Foreskin keratinocyte (primary cell): ENCODE measurements at places on chromosomes 6 and 20. TPM values are rescaled to one million over a fixed set of nuclear protein-coding genes. Genes with fewer than 3 reads are reported as not detected.

- peak; percentile 91 for DNase-seq
These were observed 303.9 kb upstream of the SGK1 start for GRCh38 chr6:134621858-134622257.

DNA sequence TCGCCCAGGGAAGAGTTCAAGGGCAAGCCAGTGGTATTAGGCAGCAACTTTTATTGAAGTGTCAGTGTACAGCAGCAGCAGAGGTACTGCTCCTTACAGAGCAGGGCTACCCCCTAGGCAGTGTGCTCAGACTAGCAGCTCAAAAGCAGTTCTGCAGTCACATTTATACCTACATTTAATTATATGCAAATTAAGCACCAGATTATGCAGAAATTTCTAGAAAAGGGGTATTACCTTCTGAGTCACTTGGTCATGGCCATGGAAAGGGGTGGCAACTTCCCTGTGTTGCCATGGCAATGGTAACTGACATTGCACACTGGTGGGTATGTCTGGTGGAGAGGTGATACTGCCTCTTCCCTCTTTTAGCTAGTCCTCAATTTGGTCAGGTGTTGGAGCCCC is 2.1 kb upstream of the ZKSCAN4 start:
- no peak for DNase-seq

DNA sequence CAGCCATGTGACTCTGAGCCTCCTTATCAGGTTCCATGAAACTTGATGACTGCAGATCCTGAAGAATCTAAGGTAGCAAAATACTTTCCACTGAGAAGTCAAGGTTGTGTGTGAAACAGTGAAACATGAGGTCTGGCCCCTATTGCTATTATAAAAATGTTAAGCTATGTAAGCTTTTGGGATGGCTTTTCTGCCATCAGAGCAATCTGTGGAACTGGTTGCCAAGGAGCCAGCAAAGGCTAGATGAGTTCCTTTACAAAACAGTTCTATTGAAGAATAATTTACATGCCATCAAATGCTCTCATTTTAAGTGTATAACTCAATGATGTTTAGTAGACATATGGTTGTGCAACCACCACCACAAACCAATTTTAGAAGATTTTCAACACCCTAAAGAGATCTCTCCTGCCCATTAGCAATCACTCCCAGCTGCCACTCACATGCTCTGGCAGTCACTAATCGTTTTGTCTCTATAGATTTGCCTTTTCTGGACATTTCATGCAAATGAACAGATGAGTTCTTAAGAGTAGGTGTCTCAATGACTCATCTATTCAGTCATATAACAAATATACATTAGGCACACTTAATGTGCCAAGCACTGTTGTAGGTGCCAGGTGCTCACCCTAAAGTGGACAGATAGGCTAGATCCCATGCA is 19.9 kb upstream of the MEP1A start:
- no peak for DNase-seq

DNA sequence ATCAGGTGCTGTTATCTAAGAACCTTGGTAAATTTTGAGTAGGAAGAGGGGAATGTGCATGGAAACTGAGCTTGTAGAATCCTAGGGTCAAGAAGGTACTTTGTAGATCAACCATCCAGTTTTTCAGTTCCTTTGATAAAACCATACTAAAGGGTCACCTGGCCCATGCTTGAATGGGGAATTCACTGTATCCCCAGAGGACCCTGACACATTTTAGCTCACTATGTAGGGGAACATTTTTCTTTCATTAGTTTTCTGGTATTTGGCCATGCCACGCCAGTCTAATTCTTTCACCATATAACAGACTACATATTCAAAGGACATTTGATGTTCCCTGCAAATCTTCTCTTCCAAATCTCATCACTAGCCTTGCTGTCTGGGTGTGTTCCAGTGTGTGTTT is 29.9 kb downstream of the LRRC1 start:
- no peak for DNase-seq

DNA sequence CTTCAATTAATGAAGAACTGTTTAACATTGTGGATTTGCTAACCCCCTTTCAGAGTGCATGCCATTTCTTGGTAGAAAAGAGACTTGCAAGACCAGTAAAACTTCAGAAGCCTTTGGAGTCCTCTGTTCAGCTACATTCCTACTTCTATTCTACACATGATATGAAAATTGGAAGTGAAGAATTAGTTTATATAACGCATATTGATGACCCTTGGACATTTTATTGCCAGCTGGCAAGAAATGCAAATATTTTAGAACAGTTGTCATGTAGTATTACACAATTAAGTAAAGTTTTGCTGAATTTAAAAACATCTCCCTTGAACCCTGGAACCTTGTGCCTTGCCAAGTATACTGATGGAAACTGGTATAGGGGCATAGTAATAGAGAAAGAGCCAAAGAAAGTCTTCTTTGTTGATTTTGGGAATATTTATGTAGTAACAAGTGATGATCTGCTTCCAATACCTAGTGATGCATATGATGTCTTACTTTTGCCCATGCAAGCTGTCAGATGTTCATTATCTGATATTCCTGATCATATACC is 3.3 kb downstream of the TDRD6 start:
- DNase-seq, result no peak

The NMBR gene
- not detected in 2 replicates for polyA plus RNA-seq

The ERVFRD-1 gene
- polyA plus RNA-seq, result not detected in 2 replicates
